ENCODE measurements at places on chromosomes 4 and X.
A peak's percentile ranks its signal among the peaks of the same experiment; 100 is the strongest.

DNA sequence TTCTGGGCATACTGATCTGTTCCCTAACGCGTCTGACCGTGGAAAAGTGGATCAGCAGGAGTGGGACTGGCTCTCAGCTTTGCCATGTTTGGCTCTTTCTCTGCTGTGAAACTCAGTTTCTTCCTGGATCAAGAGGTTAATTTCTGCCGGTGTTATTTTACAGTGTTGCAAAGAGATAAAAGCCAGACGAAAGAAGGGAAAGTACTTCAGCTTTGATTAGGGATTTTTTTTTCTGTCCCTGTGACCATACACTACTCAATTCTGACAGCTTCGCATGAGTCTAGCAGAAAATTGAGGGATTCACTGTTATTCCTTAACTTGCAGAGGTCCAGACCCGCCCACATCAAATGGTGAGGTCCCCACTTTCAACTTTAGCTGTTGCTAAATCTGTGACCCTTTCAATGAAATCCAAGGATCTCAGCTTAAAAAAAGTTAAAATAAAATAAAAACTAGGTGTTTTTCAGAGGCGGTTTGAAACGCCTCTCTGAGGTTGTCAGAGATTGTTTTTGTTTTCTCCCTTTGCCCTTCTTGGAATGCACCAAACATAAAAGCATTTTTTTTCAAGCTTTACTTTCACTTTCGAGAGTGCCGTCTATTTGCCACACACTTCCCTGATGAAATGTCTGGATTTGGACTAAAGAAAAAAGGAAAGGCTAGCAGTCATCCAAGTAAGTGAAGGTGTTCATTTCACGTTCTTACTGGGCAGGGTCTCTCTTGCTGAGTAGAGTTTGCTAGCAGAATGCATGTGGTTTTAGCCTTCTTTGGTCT is at the start of gene TLR3:
TLR3 (plus strand) TSS at position 576 of the 768 bp plus-strand sequence. CDS start 7,464 bp downstream, outside the sequence.
- DNase-seq, result peak; percentile 63

DNA sequence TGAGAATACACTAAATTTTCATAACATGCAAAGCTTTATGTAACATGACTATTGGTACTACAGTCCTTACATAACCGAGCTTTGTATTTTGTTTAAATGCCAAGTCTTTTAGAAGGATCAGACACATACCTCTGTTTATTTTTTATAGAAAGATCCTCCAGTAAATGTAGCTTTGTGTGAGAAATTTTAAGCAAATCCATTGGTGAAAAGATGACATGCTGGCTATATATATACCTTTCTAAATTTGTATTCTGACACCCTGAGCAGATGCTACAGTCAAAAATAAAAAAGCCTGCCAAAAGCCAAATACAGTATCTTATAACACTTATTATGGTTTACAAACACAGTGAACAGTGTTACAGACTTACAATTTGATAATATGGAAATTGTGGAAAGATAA is at the start of gene YIPF7:
YIPF7 (minus strand) TSS at position 201 of the 400 bp plus-strand sequence. CDS start 1,525 bp downstream, outside the sequence.
- DNase-seq, result no peak

DNA sequence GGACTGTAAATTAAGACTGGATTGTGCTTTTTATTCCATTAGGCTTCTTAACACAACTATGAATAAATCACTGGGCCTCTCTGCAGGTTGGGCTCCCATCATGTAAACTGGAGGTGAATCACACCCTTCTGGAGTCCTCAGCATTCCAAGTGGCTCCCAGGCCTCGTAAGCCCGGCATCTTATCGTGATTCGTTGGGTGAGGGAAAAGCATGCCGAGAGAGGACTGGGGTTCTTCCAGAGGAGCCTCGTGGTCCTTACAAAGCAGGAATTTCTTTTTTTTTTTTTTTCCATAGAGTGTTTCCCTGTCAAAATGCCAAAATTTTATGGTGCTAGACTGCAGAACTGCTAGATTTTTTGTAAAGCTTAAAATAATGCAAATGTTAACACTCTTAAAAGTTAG is 20.0 kb downstream of the CLDN22 start:
- DNase-seq, result no peak

GRCh38 chr4:184022679-184023383 is 117.7 kb downstream of the STOX2 start:
- DNase-seq, result no peak

DNA sequence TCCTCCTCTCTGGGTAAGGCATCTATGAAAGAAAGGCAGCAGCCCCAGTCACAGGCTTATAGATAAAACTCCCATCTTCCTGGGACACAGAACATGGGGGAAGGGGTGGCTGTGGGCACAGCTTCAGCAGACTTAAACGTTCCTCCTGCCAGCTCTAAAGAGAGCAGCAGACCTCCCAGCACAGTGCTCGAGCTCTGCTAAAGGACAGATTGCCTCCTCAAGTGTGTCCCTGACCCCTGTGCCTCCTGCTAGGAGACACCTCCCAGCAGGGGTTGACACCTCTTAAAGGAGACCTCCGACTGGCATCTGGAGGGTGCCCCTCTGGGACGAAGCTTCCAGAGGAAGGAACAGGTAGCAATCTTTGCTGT is 89.9 kb downstream of the EFHC2 start:
- DNase-seq, result no peak

GRCh38 chr4:101337688-101338087 is 9.6 kb downstream of the PPP3CA start:
- DNase-seq, result peak; percentile 18

- DNase-seq, result no peak
Observed at GRCh38 chr4:160631044-160631443, 1528.2 kb downstream of the RAPGEF2 start.

DNA sequence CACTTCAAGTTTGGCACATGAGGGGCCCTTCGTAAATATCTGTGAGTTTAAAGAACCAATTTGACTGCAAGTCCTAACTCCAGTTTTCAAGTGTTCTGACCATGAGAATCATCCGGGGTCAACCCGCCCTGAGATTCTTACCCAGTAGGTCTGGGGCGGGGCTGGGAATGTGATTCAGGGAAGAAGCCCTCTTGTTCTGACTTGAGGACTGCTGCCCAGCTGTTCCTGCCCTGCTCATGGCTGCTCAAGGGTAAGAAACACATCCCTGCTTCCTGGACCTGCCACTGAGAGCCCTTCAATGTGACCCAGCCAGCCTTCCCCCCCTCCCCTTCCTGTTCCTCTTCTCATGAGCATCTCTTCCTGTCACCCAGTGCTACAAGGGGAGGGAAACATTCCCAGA is 92.7 kb upstream of the PGRMC2 start:
- DNase-seq, result no peak

- DNase-seq, result no peak
Observed at GRCh38 chrX:37872303-37872655, 24.9 kb upstream of the DYNLT3 start.

GRCh38 chrX:147803948-147804347 is 107.8 kb upstream of the FMR1 start:
- peak; percentile 0 for DNase-seq

- DNase-seq, result no peak
Observed at GRCh38 chr4:24472161-24472510, 112.2 kb downstream of the DHX15 start.

DNA sequence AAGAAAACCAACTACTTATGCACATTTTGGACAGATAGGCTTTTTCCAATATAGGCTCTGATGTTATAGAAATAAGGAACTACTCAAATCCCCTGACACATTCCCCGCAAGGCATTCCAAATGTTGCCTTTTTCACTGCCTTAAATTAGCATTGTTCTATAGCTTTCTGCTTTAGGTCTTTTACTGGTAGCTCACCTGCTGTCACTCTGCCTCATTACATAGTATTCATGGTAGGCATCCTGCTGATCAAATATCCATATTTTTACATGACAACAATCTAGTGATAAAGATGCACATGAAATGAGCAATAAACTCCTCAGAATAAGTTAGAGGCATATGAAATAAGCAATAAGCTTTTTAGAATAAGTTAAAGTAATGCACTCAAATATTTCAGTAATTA is 542.7 kb downstream of the FAM133A start:
- no peak for DNase-seq

- peak; percentile 48 for DNase-seq
Observed at GRCh38 chr4:87961993-87962392, 13.5 kb upstream of the SPP1 start.

DNA sequence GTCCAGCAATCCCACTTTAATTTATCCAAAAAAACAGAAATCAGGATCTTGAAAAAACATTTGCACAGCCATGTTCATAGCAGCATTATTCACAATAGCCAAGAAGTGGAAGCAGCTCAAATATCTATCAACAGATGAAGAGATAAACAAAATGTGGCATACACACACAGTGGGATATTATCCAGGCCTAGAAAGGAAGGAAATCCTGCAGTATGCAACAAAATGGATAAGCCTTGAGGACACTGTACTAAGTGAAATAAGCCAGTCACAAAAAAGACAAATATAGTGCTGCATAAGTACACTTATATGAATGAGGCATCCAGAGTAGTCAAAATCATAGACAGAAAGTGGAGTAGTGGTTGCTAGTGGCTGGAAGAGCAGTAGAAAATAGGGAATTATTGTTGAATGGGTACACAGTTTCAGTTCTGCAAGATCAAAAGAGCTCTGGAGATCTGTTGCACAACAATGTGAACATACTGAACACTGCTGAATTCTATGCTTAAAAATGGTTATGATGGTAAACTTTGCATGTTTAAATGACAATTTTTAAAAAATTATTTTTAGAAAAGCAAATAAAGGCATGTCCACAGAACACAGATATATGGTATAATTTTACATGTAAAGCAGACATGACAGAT is 25.6 kb downstream of the CHM start:
- no peak for DNase-seq

DNA sequence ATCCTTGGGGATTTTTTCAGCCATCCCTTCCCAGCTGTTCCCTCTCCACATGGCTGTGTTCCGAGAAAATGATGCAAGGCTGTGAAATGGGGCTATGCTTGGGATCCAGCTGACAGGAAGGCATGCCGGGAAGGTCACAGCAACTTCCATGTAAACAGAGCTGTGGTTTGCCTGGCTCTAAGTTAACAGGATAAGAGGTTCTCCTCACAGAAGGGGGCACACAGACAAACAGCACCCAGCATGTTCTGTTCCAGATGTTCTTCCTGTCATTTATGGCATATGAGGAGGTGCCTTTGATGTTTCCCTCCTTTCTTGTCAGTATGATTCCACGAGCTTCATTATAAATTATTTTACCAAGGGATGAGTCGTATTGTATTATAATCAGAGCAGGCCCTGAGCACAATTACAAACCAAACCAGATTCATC is 220.7 kb downstream of the ANTXR2 start:
- no peak for DNase-seq

DNA sequence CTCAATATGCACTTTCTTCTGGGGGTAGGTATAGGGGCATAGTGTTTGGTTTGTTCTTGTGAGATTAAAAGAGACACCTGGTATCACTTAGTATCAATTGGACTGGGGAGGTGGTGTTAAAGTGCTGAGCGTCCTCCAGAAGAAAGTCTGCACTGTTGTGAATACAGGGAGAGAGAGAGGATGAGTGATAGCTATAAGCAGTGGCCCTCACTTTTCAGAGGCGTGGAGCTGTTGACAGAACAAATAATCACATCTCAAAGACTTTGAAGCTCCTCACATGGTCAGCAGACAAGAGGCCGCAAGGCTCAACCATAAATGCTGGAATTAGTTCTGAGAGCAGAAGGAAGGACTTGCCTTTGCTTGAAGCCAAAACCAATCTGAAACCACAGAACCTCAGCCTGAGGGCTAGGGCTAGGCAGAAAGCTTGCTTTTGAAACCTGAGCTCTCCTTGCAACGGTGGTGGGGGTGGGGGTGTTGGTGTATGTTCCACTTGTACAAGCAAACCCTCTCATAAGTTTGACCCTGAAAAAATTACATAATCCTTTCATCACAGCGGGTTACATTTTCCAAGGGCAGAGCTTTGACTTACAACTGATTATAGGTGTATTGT is 123.2 kb upstream of the SCML1 start:
- DNase-seq, result no peak

DNA sequence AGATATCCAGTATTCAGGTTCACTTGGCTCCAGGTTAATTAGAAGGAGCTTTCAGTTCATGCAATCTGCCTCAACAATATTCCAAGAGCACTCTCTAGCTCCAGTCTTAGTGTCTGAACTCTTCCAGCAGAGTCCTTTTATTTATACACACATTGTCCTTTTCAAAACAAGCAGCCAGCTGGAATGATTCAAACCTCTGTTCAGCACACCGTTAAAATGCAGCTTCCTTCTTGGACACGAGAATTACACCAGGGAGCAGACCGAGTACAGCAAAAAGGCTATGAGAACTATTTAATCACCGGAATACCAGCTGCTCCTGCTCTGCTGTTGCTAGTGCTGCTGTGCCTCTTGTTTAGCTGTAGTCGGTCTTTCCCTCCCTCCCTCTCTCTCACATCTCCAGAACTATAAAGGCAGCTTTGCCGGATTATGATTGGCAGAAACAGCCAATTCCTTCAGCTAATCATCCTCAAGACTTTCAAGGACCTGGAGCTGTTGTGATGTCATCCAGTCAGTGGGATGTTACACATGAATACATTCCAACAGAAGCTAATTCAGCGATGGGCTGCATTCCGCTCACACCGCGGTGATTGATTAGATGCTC is at the start of gene NDST4:
NDST4 (minus strand) TSS at position 115 of the 601 bp plus-strand sequence. CDS start 36,584 bp downstream, outside the sequence.
- peak; percentile 15 for DNase-seq

GRCh38 chr4:57051524-57051923 is 58.7 kb downstream of the IGFBP7 start:
- DNase-seq, result peak; percentile 78

DNA sequence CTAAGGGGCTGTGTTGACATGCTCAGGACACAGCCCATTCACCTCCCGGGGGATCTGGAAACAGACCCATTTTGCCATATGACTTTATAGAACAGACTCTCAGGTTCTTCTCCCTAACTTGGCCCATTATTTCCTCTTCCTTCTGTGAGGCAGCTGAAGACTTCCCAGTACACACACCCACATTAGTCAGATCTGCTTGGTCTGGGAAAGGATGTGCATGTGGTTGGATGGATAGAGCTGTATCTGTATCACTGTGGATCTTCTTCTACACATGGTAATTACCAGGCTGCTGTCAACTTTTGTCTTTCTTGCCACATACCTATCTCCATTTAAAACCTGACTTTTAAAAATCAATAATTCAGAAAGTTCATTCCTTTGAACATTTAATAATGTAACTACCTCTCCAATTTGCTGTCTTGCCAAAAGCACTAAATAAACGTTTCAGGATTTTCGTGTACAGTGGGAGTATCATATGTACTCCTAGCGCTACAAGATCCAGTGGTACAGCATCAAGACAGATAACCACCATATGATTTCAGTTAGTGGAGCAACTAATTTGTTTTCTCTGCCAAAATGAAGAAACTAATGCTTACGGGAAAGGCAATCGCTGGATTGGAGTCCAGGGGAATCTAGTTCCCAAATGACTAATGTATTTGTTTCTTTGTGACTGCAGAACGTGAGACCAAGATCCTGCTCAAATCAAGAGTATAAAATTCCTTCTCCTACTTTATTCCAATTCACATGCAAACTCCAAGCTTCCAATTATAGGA is 134.1 kb upstream of the MAP3K15 start:
- DNase-seq, result no peak

DNA sequence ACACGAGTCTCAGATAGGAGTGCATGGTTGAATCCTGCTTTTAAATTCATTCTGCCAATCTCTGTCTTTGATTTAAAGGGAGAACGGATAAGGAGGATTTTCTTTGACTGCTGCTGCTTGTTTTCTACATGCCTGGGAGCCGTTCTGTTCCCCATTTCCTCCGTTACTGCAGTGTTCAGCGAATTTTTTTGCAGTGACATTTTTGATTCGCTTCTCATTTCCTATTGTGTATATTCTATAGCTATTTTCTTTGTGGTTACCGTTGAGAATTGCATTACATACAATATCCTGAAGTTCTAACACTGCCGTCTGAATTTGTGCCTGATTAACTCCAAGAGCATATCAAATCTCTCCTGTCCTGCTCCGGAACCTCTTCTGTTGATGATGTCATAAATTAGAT is 14.8 kb upstream of the MAEA start:
- no peak for DNase-seq

Measured in kidney glomerular epithelial cell (primary cell).